ENCODE measurements at places on chromosomes 1 and 21.

DNA sequence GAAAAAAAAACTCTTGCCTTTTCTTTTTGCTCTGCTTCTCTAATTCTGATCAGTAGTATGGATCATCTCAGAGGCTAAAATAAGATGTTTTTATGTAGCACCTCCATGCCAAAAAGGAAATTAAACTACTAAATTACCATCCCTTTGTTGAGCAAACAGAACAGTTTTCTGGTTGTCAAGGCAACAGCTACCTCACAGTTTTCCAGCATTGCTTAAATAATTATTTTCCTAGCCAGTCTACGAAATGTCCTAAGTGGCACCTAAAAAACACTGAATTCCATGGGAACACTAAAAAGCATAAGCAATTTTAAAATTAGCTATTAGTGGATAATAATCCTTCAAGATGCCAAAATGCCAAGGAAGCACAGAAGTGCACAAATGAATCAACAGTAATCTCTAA, 61.7 kb downstream of the ARID4B start:
- DNase-seq, result no peak

GRCh38 chr1:100353071-100353801, 930 bp downstream of the CDC14A start:
- DNase-seq, result peak; percentile 52

- no peak for DNase-seq
These were observed 30.4 kb upstream of the HHAT start for GRCh38 chr1:210298296-210298695.

DNA sequence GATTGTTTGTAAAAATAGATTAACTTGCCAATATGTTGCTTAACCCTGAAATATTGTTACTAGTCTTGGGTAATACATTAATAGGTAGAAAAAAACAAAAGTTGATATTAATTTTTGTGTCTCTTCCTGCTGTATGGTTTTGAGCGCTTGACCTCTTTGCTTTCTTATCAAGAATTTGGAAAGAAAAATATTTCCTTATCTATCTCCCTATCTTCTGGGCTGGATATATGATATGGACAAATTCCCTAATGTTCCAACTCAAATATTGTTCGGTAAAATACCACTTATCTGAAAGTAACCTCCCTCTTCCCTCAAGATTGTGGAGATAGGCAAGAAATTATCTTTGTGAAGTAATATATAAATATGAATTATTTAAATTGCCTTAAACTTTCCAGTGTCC, 57.3 kb downstream of the ADGRL4 start:
- no peak for DNase-seq

- DNase-seq, result no peak
These were observed 27.0 kb upstream of the SARS1 start for GRCh38 chr1:109186733-109187086.

DNA sequence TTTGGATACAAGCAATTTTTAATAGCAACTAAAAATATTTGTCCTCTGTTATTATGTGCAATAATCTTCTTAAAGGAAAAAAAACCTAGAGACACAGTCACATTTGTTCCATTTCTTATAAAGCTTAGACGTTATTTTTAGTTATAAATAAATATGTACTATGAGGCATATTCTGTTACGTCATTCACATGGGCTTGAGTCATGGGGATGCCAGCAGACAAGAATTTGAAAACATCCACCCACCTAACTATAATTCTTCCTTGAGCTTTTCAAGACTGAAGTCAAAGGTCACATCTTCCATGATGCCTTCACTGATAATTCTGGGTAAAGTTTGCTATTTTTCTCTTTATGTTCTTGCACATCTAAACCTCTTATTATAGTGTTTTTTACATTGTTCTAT, 268.8 kb downstream of the KCTD3 start:
- DNase-seq, result no peak

- DNase-seq, result no peak
These were observed 18.9 kb downstream of the LACTBL1 start for GRCh38 chr1:22953740-22954141.

Measured in hematopoietic multipotent progenitor cell (in vitro differentiated cells).